ENCODE measurements at places on chromosomes 6 and 20.

DNA sequence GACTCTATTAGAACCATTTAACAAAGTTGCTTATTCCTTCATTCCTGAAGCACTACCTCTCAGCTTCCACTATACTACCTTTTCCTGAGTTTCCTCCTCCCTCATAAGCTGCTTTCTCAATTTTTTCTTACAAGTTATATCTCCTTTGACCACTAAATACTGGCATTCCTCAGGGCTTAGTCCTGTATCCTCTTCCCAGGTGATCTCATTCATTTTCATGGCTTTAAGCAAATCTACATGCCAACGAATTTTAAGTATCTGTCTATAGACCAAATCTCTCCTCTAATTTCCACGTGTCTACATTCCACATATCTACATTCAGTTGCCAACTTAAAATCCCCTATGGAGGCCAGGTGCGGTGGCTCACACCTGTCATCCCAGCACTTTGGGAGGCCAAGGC lies 134.7 kb downstream of the BTBD9 start:
- no peak for DNase-seq

DNA sequence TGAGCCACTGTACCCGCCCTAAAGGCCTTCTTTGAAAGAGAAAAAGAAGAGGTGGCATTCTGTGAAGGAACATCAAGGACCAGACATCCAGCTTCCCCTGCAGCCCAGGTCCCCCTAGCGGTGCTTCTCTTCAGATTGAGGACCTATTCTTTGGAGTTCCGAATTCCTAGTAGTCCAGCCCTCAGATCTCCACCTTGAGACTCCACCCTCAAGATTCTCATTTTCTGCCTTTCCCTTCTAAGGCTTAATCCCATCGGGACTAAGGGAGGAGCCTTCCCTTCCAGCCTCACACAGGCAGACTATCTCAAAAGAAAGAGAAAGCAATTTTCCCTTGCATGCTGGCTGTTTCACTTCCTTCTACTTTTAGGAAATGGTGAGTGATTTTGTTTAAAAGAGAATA lies 32.5 kb downstream of the MUC22 start:
- DNase-seq = peak; percentile 21

GRCh38 chr6:24497254-24497970 lies 2.6 kb downstream of the ALDH5A1 start:
- no peak for DNase-seq

- peak; percentile 16 for DNase-seq
These were observed 672 bp downstream of the CARMIL1 start for GRCh38 chr6:25279748-25280343.

DNA sequence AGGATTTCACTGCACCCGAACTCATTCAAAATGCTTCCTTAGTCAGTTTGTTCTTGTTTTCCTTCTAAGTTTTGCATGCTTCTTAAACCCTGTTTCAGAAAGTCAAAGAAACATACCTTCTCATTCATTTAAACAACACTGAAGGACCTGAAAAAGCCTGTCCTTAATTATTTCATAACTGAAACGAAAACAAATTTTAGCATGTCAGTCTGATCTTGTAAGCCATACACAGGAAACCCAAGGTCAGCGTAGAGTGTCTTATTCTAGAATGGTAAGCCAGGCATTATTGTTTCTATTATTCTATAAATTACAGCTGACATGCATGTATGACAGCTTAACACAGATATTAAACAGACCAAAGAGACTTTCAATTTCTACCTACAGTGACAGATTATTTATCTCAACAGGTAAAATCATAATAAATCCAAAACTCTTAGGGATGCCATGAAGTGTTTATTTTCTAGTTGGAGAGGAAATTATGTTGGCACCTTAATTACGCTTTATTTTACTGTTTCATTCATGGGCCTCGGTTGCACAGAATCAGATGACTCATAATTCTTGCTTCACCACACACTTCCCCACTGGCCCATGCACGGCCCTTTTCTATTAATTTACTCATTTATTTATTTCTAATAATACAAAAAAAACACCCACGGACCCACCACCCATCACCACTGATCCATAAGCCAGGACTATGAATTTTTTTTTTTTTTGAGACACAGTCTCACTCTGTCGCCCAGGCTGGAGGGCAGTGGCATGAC lies 39.3 kb upstream of the DUSP22 start:
- no peak for DNase-seq

- DNase-seq = no peak
These were observed 997.6 kb upstream of the CITED2 start for GRCh38 chr6:140372064-140372463.

GRCh38 chr20:24297993-24298392 lies 171.4 kb upstream of the SYNDIG1 start:
- DNase-seq = no peak

DNA sequence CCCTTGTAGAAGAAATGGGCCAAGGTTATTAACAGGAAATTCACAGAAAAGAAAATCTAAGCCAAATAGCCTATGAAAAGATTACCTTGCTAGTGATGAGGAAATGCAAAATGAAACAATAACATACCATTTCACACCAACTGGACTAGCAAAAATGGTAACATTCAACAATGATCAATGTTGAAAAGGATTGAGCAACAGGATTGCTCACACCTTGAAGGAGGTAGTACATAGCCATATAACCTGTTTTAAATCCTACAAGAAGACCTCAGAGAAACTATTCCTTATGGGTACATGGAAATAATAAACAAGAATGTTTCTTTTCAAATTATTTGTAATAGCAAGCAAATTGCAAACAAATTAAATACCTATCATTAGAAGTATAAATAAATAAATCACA lies 107.4 kb downstream of the BFSP1 start:
- no peak for DNase-seq

DNA sequence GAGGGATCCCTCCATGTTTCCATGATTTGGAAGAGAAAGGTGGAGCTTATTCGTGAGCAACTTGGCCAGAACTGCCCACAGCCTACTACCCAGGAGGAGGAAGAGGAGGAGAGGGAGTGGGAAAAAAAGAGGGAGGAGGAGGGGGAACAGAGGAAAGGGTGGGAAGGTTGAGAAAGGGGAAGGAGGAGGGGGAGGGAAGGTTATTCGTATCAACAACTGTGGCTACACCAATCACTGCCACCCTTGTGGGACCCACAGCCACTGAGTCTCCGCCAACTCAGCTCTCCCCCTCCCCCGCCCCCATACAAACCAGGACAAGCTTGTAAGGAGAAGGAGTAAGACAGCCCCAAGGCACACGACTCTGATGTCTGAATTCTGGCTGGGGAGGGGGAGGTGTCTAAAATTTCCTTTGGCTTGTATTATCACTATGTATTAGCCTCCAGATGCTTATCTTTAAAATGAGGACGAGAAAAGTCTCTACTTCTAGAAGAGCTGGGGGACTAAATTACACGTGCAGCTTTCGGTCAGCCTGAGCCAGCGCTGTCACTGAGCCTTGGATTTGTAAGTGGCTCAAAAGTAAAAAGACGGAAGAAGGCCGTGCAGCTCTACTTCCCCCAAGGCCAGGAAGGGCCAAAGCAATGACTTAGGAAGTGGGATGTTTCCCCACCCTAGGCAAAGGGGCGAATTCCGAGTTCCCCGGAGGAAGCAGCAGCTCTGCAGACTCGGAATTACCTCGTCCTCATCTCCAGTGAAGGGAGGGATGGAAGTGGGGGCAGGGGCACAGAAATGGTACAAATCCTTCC lies 1.0 kb downstream of the FKBP1A start:
- no peak for DNase-seq
